Progenitor cell of endocrine pancreas (in vitro differentiated cells): ENCODE measurements at places on chromosomes 2 and 18.
A peak's percentile ranks its signal among the peaks of the same experiment; 100 is the strongest.

DNA sequence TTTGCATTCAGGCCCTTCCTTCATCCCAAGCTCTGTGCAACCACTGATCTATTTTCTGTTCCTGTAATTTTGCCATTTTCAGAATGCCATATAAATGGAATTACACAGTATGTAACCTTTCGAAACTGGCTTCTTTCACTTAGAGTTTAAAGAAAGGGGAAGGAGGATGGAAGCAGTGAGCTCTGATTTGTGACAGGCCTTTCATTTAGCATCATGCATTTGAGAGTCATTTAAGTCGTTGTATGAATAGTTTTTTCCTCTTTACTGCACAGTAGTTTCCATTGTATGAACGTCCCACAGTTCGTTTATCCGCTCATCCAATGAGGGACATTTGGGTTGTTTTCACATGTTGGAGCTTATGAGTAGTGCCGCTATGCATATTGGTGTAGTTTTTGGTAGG lies 67.0 kb downstream of the LBH start:
- DNase-seq: no peak
- peaks cover 9% of the 10 kb centered on the region for H3K27me3 ChIP-seq
- no peak overlapping the region for H3K27ac ChIP-seq

- H3K4me1 ChIP-seq: peaks cover 5% of the 10 kb centered on the region
- peak; percentile 24 for DNase-seq
- H3K27me3 ChIP-seq: no peaks in the 10 kb centered on the region
Observed at GRCh38 chr2:231227310-231228162, 29.1 kb downstream of the ARMC9 start.

DNA sequence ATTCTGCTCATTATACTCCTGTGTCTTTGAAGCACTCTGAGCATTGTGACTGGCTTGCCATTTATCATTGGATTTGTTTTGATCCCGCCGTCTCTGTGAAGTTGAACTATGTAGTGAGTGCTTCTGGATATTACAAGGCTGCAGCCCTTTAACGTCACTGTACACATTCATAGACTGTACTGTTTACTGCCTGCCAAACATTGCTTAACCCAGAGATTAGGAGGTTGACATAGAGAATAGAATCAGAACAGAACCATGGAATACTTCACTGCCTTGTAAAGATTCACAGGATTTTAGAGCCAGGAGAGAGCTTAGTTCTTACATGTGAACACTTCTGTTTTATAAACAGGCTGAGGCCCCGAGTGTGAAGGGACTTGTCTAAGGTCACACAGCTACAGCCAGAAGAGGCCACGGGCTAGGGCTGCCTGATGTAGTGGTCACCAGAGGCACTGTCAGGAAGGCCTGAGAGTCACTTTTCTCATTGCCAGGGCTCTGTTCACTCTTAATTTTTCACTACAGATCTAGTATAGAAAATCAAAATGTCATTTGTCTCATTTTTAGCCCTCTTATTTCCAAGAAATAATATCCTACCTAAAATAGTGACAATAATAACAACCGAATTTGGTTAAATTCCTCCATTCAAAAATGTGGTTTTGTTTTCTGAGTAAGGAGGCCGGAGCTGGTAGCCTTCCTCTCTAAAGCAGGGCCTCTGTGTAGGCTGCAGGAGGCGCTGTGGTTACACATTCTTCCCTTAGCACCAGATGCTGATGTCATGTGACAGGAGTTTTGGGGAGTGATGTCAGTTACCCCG lies 87.9 kb downstream of the UGGT1 start:
- H3K27ac ChIP-seq: no peak overlapping the region
- no peaks in the 10 kb centered on the region for H3K27me3 ChIP-seq
- H3K4me1 ChIP-seq: no peaks in the 10 kb centered on the region
- peaks cover 21% of the 10 kb centered on the region for H3K36me3 ChIP-seq
- DNase-seq: peak; percentile 17

- no peak for DNase-seq
- H3K27me3 ChIP-seq: no peaks in the 10 kb centered on the region
- no peak overlapping the region for H3K27ac ChIP-seq
- H3K36me3 ChIP-seq: peaks cover 1% of the 10 kb centered on the region
- H3K4me1 ChIP-seq: peaks cover 11% of the 10 kb centered on the region
Observed at GRCh38 chr18:64037812-64038414, 68.0 kb downstream of the SERPINB8 start.
